Fibroblast of pulmonary artery (primary cell): ENCODE measurements at places on chromosomes 13 and 19.

DNA sequence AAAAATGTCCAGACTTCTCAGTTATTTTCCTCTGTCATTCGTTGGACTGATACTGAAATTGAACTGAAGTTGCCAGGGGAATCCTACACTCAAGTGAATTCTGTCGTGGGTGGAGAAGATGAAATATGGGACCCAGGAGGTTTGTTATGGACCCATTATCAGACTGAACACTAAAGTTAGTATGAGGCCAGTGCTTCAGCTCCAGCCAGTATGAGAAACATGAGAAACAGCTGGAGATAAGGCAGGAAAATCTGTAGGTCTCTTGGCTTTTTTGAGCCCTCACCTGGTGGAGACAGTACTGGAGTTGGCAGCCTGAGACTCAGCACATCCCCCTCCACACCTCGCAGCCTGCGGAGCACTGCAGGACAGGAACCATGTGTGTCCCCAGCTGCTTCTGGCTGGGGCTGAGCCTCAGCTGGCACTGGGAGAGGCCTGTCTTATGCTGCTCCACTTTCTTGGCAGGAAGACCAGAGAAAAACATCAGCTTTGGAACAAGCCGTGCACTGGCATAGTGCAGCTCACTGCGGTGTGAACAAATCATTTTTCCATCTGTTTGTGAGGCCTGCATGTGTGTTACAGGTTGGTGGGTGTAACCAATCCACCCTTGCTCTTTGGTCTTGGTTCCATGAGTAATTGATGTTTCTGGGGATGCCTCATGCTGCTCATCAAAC is 641.0 kb downstream of the FGF9 start:
- DNase-seq: no peak

- DNase-seq: no peak
Measured at GRCh38 chr13:111111376-111111937, 3.7 kb upstream of the ARHGEF7 start.

DNA sequence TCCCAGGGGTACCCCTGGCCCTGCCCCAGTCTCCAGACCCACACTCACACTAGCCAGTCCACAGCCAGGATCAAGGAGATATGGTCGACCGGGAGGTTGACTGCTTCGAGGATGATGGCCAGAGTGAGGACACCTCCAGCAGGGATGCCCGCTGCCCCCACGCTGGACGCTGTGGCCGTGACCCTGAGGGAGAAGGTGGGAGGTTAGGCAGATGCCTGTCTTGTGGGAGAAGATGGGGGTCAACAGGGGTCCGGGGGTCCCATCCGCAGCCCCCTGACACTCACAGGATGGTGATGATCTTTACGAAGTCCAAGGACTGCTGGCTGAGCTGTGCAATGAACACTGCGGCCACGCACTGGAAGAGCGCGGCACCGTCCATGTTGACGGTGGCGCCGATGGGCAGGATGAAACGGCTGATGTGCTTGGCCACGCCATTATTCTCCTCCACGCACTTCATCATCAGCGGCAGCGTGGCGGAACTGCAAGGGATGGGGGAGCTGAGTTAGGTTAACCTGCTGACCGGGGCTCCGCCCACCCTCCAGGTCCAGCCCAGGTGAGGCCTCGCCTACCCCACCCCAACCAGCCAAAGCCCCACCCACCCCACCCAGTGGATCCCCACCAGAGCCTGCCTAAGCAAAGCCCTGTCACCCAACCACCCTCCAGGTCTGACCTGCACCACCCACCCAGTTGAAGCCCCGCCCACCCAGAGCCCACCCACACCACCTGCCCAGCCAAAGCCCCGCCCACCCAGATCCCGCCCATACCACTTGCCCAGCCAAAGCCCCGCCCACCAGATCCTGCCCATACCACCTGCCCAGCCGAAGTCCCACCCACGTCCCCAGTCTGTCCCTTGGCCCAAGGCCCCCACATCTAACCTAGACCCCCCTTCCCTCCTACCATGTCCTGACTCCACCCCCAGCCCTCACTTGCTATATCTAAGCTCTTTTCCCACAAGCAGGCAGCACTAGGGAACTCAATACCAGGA is 11.2 kb downstream of the SLC1A5 start:
- DNase-seq: no peak

DNA sequence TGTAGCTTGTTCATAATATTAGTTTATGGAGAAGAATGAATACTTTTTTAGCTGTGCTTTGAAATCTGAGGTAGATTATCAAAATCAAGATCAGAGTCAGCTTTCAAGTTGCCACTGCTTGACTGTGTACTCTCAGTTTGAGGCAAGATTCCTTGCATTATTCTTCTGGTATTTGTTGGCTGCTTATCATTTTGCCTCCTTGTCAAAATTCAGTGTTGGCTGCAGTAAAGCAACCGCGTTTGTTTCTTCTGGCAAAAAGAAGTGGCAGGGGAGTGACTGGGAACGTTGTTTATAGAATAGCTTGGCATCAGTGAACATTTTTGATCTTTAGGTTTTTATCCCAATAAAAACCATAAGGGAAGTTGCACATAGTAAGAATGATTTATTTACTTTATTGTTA is 419.3 kb upstream of the GPC6 start:
- DNase-seq: peak; percentile 48

DNA sequence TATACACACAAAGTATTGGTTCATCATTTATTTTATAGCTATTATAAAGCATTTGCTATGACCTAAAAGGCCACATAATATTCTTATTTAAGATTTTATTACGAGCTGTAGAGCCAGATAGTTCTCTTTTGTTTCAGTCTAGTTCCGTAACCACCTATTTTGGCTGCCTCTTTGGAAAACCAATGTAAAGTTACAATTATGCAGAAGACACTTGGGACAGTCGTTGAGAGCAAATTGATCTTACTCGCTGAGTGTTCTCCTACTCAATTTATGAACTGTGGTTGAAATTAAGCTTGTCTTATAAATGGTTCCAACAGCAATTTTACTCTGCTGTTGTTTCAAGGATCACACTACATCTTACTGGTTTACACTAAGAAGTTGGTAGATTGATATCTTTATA is 122.3 kb downstream of the SLC7A1 start:
- no peak for DNase-seq
